Activated CD4-positive, alpha-beta T cell treated with anti-CD3 and anti-CD28 coated beads, Interleukin-2, amount 50 U/mL, for 16 hours (primary cell): ENCODE measurements at places on chromosomes 16 and 17.
A peak's percentile ranks its signal among the peaks of the same experiment; 100 is the strongest.

DNA sequence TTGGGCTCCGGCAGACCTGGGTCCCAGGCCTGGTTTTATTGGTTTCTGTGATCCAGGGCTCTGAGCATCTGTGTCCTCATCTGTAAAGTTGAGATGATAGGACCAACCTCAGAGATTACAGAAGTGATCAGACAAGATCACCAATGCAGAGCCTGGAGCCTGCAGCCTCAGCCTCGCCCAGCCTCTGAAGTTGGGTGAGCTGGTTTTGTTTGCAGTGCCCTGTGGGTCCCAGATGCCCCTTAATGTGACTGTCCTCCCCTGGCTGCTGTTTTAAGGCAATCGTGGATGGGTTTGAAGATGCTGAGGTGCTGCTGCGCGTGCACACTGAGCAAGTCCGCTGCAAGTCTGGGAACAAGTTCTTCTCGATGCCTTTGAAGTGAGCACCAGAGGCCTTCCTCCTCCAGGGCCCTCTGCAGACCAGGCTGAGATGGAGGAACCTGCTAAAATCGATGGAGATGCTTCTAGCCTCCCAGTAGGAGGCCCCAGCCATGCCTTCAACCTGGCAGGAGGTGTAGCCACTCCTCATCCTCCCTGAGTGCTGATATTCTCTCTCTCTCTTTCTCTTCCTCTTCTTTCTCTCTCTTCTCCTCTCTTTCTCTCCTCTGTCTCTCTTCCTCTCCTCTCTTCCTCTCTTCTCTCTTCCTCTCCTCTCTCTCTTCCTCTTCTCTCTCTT is 5.6 kb upstream of the MMP15 start:
- DNase-seq: no peak

DNA sequence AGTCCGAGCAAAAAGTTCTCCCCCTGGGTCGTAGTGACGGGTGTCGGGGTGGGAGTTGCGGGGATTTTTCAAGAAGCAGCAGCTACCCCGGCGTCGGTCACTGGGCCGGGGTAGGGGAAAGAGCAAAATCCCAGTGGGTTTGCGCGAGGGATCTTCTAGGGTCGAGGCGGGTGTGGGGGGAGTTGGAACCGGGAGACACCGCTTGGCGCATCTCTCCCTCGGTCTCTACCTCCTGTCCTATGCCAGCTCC is 2.3 kb upstream of the UBTF start:
- no peak for DNase-seq

- DNase-seq: no peak
Measured at GRCh38 chr17:61833536-61834193, 29.7 kb downstream of the BRIP1 start.

DNA sequence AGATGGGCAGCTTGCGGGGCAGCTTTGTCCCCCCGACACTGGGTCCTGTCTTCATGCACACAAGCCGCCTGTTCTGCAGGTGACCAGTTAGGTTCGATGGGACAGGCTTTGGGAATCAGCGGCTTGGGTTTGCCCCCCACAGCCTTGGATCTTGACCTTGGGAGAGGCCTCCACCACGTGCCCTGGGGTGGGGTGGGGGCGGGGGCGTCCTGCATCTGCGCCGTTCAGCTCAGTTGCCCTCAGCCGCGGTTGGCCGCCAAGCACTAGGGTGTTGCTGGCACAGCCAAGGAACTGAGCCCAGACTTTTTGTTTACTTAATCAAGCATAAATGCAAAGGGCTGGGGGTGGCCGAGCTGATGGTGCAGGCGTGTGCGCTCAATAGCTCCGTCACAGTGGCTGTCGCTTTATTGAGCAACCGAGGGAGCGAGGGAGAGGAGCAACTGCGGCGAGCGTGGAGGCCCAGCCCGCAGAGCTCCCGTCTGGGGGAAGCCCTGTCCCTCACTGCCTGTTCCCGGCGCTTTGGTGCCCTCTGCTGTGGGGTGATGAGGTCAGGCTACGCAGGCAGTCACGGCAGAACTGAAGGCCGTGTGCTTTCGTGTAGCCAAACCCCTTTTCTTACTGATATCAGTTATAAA is 33.9 kb downstream of the JPH3 start:
- DNase-seq: peak; percentile 85

GRCh38 chr16:57815987-57816745 is 13.9 kb upstream of the KIFC3 start:
- DNase-seq: peak; percentile 45

DNA sequence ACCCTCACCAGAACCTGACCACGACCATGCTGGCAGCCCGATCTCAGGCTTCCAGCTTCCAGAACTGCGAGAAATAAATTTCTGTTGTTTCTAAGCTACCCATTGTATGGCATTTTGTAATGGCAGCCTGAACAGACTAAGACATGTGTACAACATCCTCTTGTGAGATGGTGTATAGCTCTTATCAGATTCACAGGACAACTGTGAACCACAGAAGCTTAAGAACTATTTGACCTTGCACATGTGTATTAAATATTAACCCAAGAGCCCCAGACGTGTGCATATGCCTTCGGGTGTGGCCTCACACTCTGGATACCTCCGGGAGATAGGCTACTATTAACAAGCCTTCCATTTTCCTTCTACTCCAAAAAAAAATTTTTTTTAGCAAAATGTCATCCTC is 248.9 kb downstream of the SLC39A11 start:
- no peak for DNase-seq

GRCh38 chr17:57823469-57824401 is 26.1 kb downstream of the MRPS23 start:
- no peak for DNase-seq

GRCh38 chr16:2095315-2095853 is 40.3 kb downstream of the PKD1 start:
- no peak for DNase-seq

DNA sequence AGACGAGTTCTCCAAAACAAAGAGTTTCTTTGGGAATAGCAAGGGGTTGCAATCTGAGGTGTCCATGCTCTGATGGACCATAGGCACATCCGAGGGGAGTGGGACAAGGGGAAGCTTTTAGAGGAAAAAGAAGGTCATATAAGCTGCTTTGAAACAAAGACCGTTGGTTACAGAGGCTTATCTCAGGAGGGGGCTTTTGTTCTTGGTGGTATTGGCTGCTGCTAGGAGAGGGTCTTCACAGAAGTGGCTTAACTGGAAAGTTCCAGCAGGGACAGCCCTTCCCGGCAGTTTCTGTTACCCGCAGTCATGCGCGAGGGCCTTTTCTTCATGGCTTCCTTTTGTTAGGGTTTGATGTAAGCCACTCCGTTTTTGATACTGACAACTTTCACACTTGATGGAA is 76.0 kb downstream of the RAP1GAP2 start:
- DNase-seq: no peak

GRCh38 chr17:30970831-30971567 is at the start of gene RNF135:
RNF135 (plus strand) TSS chr17:30971039; CDS start chr17:30971074, 35 bp downstream.
- DNase-seq: peak; percentile 74

GRCh38 chr17:10616502-10617119 is 40.5 kb downstream of the MYH3 start:
- peak; percentile 75 for DNase-seq

DNA sequence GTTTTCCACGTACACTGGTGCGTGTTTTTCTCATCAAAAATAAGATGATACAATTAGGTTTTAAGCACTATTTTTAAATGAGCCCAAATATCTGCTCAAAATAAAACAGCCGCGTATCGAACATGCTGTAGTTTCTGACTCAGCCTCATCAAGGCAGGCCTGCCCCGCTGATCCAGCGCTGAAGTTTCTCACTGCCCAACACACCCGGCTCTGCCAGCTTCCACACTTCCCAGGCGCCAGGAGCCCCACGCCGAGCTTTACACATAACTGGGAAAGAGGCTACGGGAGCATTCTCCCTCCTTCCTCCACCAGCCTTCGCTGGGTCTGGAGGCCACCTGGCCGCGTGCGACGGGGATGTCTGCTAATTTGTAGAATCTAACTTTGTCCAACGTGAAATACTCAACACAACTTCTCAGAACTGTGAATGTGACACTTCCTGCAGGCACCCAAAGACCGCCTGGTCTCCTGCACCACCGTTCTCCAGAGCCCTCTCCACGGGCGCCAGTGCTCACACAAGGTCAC is 42.1 kb downstream of the MAP1LC3B start:
- DNase-seq: no peak

DNA sequence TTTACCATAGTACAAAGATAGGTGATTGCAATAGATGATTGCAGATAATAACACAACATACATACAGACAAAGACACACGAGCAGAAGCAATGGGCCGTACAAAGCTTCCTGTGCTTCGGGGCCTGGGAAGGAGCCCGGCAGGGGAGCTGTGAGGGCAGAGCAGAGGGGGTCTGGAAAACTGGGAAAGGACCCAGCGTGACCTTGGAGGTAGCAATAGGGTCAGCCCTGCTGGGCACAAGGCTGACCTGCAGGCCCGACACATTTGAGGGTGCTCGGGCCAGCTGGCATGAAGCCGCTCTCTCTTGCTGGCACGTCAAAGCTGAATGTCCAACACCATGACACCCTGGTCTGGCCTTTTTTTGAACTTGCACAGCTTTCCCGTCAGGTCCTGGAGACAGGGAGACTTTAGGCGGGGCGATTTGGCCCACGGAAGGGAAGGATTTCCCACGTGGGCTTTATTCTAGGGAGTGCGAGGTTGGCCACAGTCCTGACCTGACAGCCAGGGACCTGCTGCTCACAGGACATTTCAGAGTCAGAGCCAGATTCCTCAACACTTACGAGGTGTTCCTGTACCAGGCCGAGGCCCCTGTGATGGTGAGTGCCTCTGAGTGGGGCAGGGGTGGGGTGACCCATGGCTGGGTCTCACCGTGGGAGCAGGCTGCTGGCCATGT is 83.2 kb downstream of the NTN1 start:
- DNase-seq: no peak

- no peak for DNase-seq
Measured at GRCh38 chr17:36824678-36825101, 112.6 kb upstream of the LHX1 start.

DNA sequence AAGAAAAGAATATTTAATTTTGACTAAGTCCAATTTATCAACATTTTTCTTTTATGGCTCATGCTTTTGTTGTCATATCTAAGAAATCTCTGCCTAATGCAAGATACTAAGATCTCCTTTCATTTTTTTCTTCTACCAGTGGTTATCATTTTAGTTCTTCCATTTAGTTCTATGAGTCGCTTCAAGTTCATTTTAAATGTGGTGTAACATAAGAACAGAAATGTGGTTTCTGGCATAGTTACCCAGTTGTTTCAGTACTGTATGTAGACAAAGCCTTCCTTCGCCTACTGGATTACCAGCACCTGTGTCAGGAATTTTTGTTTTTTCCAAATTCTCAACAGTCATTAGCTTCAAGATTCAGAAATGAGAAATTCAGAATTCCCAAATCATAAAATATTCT is 175.7 kb downstream of the PARN start:
- DNase-seq: no peak

GRCh38 chr17:31379597-31380205 is 11.8 kb upstream of the RAB11FIP4 start:
- no peak for DNase-seq

DNA sequence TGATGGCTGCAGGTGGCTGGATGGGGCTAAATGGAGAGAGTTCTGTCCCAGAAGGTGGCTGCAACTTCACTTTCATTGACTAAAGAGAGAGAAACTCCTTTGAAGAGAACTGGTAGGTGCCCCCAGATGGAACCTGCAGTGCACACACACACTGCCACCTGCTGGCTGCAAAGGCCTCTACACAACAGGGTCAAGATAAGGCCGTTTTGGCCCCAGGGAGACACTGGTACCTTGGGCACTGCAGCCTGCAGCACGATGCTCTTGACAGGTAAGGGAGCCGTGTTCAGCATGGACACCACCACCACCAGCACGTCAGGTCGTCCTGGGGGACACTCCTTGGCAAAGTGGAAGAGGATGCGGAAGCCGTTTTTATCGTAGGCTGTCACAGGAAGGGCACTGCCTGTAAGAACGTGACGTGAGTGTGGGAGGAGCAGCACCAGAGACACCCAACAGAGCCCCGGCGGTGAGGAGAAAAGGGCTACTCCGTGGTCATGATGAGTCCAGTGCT is 22.7 kb downstream of the GGA3 start:
- DNase-seq: peak; percentile 72

DNA sequence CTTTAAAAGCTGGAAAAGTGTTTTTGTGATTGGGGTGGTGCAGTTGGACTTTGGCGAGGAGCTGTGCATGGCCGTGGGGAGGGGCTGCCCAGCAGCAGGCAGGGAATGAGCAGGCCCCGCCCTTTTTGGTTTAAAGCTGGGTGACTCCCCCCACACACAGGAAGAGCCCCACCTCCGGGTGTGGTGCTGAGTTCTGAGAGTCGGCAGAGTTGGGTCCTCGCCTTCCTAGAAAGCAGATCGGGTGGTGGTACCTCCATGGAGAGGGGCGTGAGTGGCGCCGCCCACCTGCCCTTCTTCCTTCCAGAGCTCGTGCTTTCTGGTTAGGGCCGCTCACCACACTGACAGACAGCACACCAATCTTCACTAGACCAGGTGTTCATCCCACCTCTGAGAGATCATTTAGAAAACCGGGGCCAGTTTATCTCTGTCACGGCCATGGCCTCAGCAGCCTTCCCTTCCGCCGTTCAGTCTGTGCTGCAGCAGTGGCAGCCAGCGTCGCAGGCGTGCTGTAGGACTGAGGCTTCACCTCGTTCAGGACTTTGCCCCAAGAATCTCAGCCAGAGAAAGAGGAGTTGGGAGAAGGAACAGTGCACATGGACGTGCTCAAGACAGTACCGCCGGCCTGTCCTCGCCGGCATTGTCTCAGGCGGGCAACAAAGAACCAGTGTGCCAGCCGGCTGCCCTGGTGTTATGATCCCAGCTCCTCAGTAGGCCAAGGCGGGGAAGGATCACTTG is 144.0 kb upstream of the CHMP6 start:
- DNase-seq: peak; percentile 83

DNA sequence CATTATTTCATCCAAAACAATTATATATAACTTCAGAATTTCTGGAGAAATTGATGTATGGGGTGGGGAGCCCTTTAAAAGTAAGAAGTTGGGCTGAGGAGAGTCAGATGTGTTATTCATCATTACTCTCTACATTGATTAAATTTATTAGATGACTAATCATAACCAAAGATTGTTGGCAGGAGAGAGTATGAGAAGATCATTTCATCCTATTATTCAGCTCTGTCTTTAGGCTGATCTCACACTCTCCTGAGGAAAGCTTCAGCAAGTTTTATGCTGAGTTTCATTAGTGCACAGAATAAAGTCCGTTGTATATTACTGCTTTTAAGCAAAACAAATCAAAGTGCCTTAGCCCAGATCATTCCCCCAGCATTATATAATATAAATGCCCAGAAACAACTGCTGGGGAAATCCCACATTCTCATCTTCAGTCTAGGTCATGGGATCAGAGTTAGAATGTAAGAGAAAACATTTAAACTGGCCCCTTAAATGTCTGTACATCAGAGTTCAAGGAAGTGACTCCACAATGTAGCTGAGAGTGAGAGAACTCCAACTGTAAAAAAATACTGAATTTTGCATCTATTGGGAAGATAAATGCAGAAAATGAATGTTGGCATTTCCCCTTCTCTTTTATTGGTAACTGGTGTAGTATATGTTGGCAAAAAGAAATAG is 130.1 kb upstream of the HLF start:
- DNase-seq: no peak
